Subcutaneous preadipocyte (primary cell): ENCODE measurements at places on chromosomes 7 and 10. TPM values are rescaled to one million over a fixed set of nuclear protein-coding genes. Genes with fewer than 3 reads are reported as not detected.

PANK1 gene
- total RNA-seq, result 7.0 and 7.4 TPM in 2 replicates

FAM221A gene
- 0.78 and 1.8 TPM in 2 replicates for total RNA-seq

IMPDH1 gene
- 42.3 and 52.0 TPM in 2 replicates for total RNA-seq

HABP2 gene
- total RNA-seq, result not detected in 2 replicates

CYP2C19 gene
- total RNA-seq, result not detected in 2 replicates

KCNIP2 gene
- 0.73 and 1.2 TPM in 2 replicates for total RNA-seq

PNLIP gene
- not detected in 2 replicates for total RNA-seq

RBP4 gene
- total RNA-seq, result 0.73 and 2.2 TPM in 2 replicates

ASB13 gene
- 10.8 and 12.1 TPM in 2 replicates for total RNA-seq

AMPH gene
- 4.3 and 11.4 TPM in 2 replicates for total RNA-seq

LZTS2 gene
- total RNA-seq, result 89.3 and 94.1 TPM in 2 replicates

UNCX gene
- not detected in 2 replicates for total RNA-seq

A1CF gene
- total RNA-seq, result not detected in 2 replicates

CTTNBP2 gene
- 1.1 and 2.3 TPM in 2 replicates for total RNA-seq
